SK-N-MC (cell line): ENCODE measurements at places on chromosomes 13 and 19.

DNA sequence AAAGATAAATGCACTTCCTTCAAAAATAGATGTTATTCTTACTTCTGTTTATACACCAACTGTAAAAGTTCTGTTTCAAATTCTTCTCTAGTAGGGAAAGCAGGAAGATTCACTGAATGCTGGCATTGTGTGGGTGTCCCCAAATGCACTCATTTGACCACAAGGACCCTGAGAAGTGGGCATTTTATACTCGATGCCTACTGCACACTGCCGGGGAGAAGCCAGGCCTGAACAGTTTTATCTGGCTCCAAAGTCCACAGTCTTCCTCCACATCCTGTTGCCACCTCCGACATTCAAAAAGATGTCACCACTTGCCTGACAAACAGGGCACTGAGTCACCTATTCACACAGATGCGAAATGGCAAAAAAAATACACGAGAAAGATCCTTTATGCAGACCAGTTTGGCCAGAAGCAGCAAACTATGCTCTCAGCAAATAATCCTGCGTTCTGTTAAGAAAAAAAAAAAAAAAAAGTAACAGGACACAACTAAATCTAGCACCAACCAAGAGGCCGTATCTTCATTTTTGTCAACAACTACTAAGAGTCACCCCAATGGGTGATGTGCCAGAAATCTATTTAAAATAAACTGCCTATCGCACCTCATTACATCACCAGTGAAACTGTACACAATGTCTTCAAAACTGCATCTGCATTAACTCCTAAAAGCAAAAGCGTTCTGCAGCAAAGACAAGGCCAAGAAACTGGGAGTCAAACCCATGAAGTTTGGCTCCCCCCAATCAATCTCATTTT is 6.2 kb downstream of the ZC3H4 start:
- no peak for DNase-seq

GRCh38 chr13:41500511-41500910 is 43.2 kb downstream of the RGCC start:
- DNase-seq: no peak

GRCh38 chr19:53903055-53903680 is 5.9 kb upstream of the CACNG7 start:
- DNase-seq: no peak

- DNase-seq: no peak
Observed at GRCh38 chr13:76992548-76993001, 694 bp downstream of the CLN5 start.

- no peak for DNase-seq
Observed at GRCh38 chr19:16326401-16327168, 2.0 kb downstream of the KLF2 start.
